SHP77 treated with DMSO at 0.1 percent for 48 hours (cell line): ENCODE measurements at places on chromosomes 12 and 14.
A peak's percentile ranks its signal among the peaks of the same experiment; 100 is the strongest.

GRCh38 chr12:124595444-124595843 lies 28.0 kb upstream of the NCOR2 start:
- no peak for DNase-seq

GRCh38 chr12:67222302-67222701 lies 46.9 kb upstream of the CAND1 start:
- peak; percentile 52 for DNase-seq

DNA sequence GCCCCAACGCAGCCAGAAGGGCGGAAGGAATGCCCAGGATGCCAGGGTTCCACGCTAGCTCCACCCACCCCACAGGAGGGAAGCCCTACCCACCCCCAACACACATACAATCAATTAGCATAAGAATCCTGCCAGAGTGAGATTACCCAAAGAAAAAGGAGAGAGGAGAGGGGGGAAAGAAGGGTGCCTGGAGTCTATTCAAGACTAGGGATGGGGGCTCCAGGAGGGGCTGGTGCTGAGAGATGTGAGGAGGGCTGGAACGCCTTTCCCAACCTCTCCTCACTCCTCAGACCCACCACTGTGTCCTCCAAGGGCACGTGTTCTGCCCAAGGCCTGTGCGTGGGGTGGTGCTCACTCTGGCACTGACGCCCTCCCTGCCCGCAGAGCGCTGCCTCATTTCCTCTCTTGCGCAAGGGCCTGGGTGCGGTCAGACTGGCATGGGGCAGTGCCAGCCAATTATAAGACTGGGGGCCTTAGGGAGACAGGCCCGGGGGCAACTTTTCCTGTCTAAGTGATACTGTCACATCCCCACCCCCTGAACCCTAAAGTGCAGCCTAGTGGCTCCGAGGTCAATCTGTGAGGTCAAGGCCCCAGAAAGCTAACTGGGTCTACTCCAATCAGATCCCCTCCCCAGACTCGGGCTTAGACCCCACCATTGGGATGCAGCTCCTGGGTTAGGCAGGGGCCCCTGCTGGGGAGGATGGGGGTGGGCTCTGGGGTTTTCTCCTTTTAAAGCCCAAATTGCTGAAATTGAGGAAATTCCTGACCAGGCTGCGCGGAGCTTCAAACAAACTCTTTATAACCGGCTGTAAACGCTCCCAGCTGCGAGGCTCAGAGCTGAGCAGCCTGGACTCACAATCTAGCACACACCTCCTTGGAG lies 10.2 kb upstream of the ITGB7 start:
- DNase-seq = no peak

- DNase-seq = no peak
These were observed 79.1 kb upstream of the BDKRB2 start for GRCh38 chr14:96125536-96125935.

- no peak for DNase-seq
These were observed 79.1 kb downstream of the LRIG3 start for GRCh38 chr12:58841058-58841798.

DNA sequence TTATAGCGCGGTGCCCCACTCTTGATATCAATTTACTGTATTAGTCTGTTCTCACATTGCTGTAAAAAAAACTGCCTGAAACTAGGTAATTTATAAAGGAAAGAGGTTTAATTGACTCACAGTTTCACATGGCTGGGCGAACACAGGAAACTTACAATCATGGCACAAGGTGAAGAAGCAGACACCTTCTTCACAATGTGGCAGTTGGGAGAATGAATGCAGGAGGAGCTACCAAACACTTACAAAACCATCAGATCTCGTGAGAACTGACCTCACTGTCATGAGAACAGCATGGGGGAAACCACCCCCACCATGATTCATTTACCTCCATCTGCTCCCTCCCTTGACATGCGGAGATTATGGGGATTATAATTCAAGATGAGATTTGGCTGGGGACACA lies 42.3 kb downstream of the FBXO34 start:
- no peak for DNase-seq

- DNase-seq = no peak
These were observed at the start of gene CLMN for GRCh38 chr14:95319312-95320077. TSS of gene CLMN (minus strand) at chr14:95319908. CDS start at chr14:95319792, 116 bp downstream.

DNA sequence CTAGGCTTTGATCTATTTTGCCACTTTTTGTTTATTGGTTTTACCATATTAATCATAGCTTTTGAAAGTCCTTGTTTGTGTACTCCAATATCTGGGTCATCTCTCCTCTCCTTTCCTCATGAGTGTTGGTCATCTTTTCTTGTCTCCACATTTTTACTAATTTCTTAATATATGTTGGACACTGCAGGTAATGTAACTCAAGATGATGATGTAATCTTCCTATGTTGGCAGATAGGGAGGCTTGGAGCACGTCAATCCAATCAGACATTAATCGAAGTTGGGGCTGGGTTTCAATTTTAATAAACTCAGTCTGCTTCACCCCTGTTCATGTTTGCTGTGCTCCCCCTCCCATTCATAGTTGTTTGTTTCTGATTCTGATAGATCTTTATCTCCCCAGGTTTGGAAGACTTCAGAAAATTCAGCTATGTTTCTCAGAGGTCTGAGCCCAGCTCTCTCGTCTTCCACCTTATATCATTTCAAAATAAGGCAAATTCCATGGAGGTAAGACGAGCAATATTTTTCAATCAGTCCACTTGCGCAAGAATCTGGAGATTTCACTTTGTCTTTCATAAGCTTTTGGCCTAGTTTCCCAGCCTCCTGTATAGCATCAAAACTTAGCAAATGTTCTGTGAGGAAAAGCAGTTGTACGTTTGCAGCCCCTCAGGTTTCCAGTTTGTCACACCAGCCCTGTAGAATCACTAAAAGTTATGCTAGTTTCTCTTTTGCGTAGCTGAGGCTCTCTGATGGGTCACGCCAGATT lies 504.1 kb downstream of the TMTC2 start:
- DNase-seq = no peak

- DNase-seq = no peak
These were observed 2.9 kb downstream of the BCL11B start for GRCh38 chr14:99268810-99269707.

GRCh38 chr14:23300687-23301223 lies 1.9 kb downstream of the PPP1R3E start:
- no peak for DNase-seq

- DNase-seq = no peak
These were observed 34.5 kb downstream of the NAV3 start for GRCh38 chr12:77865178-77865577.

- no peak for DNase-seq
These were observed 353.8 kb upstream of the FAR2 start for GRCh38 chr12:28795311-28795710.

DNA sequence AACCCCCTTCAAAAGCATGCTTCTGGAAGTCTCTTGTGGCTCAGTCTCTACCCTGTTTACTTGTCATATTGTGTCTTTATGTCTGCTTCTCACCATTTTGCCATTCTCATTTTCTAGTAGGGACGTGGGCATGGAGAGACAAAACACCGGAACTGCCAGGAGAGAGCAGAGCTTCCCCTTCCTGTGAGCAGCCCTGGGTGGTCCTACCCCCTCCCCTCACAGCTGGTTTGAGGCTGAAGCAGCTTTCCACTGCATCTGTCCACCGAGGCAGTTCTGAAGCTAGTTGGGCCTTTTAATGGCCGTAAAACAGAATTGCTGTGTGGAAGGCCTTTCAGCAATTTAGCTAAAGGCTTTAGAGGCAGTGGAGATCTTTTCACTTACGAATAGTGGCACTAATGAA lies 77.0 kb downstream of the PELI2 start:
- DNase-seq = no peak

- no peak for DNase-seq
These were observed 17.9 kb upstream of the PLEKHG6 start for GRCh38 chr12:6292606-6293005.

DNA sequence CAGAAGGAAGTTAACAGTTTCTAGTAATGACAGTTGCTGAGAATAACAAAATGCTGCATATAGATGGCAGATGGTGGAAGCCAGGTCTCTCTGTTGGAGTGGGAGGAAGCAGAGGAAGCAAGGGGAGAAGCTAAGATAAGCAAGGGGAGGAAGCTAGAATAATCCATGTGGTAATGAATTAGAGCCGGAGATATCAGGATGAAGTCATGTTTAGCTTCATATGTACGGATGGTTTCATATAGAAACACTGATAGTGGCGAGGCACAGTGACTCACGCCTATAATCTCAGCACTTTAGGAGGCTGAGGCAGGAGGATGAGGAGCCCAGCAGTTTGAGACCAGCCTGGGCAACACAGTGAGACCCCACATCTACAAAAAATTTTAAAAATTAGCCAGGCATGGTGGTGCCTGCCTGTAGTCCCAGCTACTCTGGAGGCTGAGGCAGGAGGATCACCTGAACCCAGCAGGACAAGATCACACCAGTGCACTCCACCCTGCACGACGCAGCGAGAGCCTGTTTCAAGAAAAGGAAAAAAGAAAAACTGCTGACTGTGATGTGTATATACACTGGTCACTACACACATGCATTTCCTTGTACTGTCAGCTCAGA lies 49.2 kb downstream of the ANAPC7 start:
- DNase-seq = no peak

GRCh38 chr12:112985642-112986290 lies 7.4 kb downstream of the OAS2 start:
- no peak for DNase-seq

DNA sequence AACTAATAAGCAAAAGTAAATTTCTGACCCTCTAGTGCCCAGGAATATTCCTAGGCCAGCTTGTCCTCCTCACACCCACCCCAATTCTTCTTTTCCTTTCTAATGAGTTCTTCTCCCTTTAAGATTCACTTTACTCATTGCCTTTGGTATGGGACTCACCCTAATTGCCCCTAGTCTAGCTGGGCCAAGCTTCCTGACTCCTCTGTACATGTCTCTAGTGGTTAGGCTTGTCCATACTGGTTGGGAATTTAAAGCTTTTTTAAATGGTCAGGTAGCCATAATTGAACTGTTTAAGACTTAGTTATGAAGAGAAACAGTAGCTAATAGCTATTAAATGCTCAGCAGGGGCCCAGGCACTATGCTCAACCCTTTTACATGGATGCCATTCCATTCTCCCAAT lies 248.2 kb downstream of the C12orf42 start:
- DNase-seq = no peak

- DNase-seq = no peak
These were observed 253.8 kb upstream of the E2F7 start for GRCh38 chr12:77319166-77319565.

DNA sequence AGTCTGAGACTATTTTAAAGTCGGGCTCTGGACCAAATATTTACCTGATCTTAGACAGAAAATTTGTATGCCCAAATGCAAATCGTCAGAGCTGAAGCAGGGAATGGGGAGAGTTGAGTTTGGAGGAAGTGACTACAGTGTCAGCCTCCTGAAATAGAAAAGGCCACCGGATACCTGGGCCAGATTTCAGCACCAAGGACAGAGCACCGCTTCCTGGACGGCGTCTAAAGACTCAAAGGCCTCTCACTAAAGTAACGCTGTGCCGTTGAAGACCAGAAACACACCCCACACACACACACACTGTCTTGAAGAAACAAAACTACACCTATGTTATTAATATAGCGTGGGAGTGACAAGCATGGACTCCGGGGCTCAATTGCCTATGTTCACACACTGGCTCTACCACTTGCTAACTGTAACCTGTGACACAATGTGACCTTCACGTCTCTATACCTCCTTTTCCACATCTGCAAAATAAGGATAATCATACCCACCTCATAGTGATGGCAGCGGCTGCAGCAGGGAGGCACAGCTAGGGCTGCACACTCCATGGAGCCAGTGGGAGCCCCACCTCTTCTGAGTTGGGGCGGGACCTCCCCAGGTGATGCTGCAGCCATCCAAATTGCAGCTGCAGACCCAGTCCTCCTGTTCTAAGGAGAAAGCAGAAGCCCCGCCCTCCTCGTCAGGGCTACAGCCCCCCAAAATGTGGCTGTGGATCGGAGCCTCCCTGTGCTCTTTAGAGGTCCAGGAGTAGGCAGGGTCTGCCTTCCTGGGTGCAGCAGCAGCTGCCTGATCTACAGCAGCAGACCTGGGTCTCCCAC lies 35.6 kb downstream of the KRT76 start:
- DNase-seq = no peak

DNA sequence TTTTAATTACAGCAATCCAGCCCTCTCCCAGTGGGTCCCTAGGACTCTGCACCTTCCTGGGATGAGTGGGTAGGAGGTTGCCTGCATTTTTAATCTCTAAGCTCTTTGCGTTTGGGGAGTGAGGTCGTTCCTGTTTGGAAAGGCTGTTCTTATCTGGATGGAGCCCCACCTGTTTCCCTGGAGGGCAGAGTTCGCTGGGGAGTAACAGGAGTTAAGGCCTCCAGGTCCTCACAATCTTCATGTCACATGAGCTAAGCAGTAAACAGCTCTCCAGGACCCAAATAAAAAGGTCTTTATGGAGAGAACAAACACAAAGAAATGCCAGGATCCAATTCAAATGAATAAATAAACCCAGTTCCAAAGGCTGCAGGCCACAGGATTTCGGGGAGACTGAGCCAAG lies 56.0 kb upstream of the RFLNA start:
- no peak for DNase-seq

GRCh38 chr12:122003651-122004611 lies 17.8 kb upstream of the BCL7A start:
- DNase-seq = no peak

DNA sequence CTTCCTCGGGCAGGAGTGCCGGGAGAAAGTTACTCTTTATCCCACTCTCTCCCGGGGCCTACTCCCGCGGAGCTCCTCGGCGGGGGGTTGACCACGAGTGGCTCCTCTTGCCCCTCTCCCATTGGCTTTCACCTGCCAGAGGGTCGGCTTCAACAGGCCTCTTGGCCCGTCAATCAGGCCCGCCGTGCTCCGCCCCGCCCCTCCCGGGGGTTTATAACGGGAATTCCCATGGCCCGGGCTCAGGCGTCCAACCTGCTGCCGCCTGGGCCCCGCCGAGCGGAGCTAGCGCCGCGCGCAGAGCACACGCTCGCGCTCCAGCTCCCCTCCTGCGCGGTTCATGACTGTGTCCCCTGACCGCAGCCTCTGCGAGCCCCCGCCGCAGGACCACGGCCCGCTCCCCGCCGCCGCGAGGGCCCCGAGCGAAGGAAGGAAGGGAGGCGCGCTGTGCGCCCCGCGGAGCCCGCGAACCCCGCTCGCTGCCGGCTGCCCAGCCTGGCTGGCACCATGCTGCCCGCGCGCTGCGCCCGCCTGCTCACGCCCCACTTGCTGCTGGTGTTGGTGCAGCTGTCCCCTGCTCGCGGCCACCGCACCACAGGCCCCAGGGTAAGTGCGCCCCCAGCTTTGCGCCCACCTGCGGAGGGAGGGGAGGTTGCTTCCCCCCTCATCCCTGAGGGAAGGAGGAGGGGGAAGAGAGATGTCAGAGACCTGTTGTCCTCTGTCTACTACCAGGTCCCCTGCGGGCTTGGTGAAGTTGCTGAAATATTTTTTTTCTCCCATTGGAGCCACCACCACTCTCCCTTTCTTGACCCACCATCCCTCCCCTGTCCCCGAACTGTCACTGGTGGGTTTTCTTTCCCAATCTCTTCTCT lies at the start of gene SMOC1:
Gene SMOC1 (plus strand): TSS at position 242 of the 869 bp plus-strand sequence. CDS start 263 bp downstream, at position 505.
- DNase-seq = peak; percentile 76

GRCh38 chr12:96228566-96229248 lies 34.5 kb downstream of the ELK3 start:
- DNase-seq = no peak

GRCh38 chr14:100662879-100663760 lies 63.6 kb upstream of the DLK1 start:
- DNase-seq = peak; percentile 85
